ENCODE measurements at places on chromosomes 2 and 18.

DNA sequence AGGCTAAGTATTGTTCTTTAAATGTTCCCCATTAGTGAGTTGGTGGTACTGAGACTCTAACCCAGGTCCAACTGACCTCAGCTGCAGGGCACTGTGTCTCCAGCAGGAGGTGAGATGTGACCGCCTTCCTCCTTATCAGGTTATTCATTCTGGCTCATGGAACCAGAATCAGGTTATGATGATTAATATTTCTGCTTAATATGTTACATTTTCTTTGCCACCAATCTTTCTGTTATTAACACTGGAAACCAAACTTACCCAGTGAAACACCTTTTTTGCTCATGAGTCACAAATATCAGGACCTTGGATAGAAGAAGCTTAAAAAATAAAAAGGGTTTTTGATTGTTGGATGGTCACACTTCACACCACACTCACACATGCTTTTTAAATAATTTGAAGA, 85.4 kb downstream of the DPP4 start:
- DNase-seq, result no peak

GRCh38 chr18:25467226-25467987, 115.4 kb upstream of the ZNF521 start:
- DNase-seq, result no peak

DNA sequence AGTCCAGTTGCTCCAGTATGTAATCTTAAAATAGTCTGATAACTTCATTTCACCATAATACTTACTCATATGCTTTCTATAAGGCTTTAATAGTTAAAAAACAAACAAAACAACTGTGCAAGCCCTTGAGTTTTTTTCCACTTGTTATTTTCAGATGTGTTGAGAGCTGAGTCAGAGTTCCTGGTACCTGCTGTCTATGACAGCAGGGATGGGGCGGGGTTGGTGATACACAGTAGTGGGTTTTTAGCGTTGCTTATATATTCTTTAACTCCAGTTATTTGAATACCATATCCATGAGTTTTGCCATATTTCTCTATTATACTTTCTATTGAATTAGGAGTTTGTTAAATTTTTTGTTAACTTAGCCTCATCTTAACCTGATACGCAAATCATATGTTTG, 5.0 kb downstream of the NAPG start:
- DNase-seq, result no peak

DNA sequence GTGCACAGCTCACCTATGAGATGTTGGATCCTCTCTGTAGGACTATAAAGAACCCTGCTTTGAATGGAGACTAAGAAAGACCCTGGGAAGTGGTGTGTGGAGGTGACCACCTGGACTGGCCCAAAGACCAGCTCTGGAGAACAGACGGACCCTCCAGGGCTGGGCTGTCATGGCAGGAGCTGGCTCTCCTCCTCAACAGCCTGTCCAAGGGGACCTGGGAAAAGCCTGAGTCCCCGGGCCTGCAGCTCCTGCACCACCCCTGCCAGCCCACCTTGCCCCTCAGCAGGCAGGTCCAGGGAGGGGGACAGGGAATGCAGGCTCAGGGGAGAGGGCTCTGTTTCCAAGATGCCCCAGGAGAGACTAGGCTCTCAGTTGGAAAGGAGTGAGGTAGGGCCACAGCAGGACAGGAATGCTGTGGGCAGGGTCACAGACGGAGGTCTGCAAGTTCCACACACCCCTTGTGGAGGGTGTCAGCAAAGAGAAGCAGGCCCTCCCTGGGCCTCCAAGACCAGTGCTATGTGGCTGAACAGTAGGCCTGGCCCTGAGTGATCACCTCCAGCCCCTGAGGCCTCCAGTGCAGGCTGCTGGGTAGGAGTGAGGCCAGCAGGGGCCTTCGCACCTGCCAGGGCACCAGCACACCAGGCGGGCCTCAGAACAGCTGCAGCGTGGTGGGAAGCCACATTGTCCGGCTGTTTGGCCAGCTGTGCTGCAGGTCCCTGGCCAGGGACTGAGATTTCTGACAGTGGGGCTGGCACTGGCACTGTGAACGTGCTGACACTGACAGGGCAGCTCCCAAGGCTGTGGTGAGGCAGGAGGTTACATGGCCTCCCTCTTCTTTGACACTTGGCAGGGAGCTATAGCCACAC, 86.4 kb upstream of the OTOS start:
- DNase-seq, result no peak

- DNase-seq, result no peak
Measured at GRCh38 chr2:176885661-176886060, 326.9 kb upstream of the HNRNPA3 start.
